Heart right ventricle (tissue), 16 donors: ENCODE measurements at places on chromosomes 2 and 18. TPM values are rescaled to one million over a fixed set of nuclear protein-coding genes. Genes with fewer than 3 reads are reported as not detected.

DNA sequence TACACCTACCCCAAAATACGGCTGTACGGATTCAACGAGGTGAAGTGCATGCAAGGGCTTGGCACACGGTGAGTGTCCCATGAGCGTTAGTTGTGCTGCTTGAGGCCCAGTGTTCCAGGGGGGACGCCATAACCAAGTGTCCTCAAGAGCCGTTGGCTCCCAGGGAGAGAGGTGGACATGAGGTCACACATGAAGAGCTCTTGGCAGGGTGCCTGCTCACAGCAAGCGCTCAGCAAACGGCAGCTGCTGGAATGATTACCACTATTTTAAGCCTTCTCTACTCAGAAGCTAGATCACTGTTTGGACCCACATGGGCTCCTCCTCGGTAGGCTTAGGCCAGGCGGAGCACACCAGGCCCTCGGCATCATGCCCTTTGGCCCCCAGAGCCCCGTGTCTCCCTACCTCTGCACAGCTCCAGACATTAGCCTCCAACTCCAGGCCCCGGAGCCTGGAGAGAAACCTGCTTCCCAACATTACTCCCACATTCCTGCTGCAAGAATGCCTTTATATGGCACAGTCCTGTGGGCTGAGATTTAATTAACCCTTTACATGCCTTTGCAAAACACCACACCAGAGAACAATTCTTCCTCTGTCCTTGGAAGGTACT is 68.4 kb upstream of the PPP1CB start:
- peak; percentile 84 for DNase-seq

ALKAL2 gene
- 1.3 TPM for total RNA-seq

DNA sequence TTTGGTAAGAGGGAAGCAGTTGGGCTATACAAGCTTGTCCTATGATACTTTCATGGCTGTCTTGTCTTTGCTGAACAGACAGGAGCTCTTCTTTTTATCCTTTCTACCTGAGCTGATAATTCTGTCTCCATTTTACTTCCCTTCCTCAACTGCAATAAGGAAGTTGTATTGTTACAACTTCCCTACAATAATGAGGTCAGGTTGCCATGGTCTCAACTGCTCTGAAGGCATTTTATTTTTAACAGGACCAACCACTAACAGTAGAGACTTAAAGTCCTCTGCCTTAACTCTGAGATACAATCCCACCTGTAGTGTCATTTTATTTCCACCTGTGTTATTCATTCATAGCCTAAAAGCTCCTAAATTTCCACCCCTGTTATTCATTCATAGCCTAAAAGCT is 118.6 kb upstream of the PGAP1 start:
- no peak for DNase-seq

ABCB6 gene
- 24.7 TPM for total RNA-seq

- DNase-seq, result no peak
Measured at GRCh38 chr2:64793701-64794100, 140.0 kb upstream of the SERTAD2 start.

DNA sequence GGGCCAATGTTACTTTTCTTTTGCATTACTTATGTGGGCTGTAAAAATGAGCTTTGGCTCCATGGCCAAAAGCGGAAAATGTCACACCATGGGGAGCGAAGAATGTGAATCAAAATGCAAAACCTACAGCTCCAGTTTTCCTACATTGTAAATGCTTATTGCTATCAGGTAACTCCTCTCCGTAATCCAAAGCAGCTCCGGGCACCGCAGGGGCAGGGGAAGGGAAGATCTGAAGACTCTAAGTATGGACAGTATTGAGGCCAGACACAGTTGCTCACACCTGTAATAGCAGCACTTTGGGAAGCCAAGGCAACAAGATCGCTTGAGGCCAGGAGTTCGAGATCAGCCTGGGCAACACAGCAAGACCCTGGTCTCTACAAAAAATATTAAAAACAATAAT is 7.1 kb upstream of the AGFG1 start:
- DNase-seq, result no peak

DNA sequence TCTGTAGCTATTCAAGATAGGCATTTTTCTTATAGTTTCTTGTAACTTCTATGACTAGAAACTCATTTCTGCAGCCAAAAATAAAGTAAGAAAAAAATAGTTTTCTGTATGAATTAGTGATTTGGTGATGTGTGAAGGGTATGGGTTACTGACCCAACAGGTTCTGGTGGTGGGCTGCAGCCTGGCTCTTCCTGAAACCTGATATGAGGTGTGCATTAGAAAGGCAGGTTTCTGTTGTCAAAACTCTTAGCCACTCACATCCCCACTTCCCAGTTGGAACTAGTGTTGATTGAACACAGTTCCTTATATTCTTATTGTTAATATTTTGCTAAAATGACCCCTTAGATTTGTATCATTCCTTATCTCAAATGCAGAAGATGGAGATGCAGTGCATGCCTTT is 330.8 kb downstream of the THSD7B start:
- DNase-seq, result no peak

- no peak for DNase-seq
Measured at GRCh38 chr2:136067459-136067858, 50.5 kb downstream of the CXCR4 start.
